ENCODE measurements at places on chromosomes 1 and 21.

DNA sequence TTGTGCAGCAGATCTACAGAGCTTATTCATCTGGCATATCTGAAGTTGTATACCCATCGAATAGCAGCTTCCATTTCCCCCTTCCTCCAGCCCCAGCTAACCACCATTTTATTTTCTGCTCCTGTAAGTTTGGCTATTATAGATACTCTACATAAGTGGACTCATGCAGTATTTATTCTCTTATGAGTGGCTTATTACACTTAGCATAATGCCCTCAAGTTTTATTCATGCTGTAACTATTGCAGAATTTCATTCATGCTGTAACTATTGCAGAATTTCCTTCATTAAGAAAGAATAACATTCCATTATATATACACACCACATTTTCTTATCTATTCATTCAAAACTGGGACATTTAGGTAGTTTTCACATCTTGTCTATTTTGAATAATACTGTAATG lies 30.5 kb upstream of the IFI16 start:
- DNase-seq = no peak

- DNase-seq = no peak
Observed at GRCh38 chr1:225526878-225527277, 99.0 kb upstream of the LBR start.

GRCh38 chr1:24925082-24925779 lies 4.8 kb downstream of the RUNX3 start:
- DNase-seq = no peak

DNA sequence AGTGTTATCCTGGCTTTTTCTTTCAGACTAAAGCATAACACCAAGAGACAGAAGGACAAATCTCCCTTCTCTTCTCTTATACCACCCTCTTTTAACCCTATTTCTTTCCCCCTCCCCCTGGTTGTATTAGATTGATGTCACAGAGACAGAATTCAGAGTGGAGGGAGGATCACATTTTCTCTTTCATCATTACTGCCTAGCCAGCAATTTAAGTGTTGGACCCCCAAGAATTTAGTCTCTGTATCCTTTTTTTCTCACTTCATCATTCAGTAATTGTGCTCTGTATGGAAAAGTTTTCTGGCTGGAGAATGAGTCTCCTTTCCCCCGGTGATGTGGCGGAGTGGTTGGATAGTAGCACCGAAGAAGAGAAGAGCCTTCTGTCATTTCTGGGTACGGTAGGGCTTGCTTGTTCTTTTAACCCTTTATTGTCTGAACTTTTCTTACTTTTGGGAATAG lies 124.8 kb downstream of the CLEC20A start:
- DNase-seq = no peak

DNA sequence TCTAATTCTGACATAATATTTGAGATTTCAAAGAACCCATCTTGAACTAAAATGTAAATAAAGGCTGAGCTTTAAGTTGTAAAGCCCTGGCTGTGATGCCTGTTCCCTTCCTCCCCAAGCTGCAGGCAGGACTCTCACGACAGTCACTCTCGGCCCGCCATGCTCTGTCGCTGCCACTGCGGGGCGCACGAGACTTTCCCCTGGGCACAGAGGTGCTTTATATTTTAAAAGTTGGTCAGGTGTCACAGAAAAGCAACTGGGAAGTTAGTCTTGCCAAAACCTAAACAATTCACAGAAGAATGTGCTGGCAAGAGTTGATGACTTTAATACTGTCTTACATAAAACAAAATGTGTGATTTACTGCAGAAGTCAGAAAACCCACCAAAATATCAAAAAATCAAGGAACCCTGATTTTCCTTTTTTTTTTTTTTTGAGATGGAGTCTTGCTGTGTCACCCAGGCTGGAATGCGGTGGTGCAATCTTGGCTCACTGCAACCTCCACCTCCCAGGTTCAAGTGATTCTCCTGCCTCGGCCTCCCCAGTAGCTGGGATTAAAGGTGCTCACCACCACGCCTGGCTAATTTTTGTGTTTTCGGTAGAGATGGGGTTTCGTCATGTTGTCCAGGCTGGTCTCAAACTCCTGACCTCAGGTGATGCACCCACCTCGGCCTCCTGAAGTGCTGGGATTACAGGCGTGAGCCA lies 10.7 kb downstream of the LRRC47 start:
- no peak for DNase-seq

DNA sequence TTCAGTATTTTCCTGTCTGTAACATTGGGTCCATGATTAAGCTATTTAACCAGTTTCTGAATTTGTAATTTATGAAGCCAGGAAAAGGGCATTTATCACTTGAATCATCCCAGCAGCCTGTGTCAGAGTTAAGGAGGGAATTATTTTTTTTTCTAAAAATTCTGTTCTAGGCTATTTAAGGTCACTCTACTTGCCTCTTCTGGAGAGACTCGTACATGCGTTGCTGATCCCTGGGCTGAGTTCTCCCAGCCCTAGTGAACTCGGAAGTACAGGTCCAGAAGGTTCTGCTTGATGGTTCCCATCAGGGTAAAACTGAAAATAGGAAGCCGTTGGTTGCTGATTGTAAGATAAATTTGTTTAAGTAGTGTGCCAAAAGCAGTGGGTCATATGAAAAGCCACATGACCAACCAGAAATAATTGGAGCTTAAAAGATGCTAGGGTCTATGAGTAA lies 90.7 kb downstream of the GPR88 start:
- no peak for DNase-seq

- no peak for DNase-seq
Observed at GRCh38 chr1:176854121-176854520, 310.4 kb downstream of the ASTN1 start.

- DNase-seq = no peak
Observed at GRCh38 chr1:117180147-117180967, 30.4 kb downstream of the VTCN1 start.

GRCh38 chr1:18217398-18218043 lies 109.9 kb downstream of the IGSF21 start:
- no peak for DNase-seq

DNA sequence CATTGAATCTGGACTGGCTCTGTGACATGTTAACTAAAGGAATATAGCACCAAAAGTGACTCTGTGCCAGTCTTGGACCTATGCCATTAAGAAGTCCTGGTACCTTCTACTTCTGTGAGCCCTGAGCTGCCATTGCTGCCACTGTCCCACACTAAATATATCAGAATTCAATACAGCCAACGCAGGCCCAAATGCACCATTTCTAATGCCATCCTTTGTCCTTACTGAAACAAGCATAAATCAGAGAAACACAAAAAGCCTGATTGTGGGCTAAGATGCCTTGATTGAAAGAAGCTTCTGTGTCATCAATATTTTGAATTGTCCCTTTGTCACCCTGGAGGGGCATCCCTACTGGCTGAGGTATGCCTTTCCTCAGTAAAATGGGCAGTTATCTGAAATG lies 66.9 kb upstream of the NEK2 start:
- no peak for DNase-seq
